ENCODE measurements at places on chromosomes 3 and 15. TPM values are rescaled to one million over a fixed set of nuclear protein-coding genes. Genes with fewer than 3 reads are reported as not detected.

DNA sequence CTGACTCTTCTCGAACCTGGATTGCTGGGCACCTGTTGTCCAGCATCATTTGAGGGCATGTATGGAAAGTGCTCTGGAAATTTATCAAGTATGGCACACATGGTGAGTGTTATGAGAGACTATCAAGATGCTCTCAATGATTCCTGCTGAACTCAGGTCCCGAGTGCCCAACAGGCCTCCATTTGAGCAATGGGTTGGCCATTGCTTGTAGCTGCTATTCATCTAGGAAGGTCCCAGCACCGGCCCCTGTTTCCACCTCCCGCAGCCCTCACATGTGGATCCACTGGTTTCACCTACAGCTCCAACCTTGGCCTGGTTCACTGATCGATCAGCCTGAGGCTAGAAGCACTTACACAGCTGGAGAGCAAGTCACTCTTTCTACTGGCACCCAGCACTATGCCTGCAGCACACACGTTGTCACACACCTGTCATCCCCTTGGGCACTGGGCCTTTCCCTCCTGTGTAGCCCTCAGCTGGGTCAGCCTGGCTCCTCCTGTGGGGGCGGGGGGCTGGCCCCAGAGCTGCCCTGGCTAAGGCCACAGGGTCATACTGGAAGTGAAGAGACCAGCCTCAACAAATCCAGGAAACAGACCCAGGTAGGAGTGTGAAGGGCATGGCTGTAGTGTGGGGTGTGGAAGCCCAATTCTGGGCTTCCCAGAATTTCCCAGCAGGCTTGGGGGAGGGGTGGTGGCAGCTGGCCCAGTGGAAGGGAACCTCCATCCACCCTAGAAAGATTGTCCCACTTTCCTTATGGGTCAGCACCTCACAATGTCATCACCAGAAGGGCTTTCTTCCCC is 41.7 kb upstream of the SMAD3 start:
- DNase-seq, result no peak

DNA sequence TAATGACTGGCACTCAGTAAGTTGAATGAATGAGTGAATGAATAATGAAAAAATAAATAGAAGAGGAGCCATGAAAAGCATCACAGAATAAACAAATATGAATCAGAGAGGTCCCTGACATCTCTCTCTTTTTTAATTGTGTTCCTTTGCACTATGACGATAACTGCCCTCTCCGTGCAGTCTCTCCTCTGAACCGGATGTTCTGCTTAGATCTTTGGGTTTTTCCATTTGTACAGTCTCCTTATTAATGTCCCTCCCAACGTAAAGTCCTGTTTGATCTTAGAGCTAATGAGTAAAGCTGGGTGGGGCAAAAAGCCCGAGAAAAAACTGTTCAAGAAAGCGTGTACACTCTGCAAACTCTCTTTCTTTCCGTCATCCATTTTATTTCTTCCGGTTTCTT is 28.3 kb upstream of the BHLHE40 start:
- no peak for DNase-seq

GRCh38 chr3:154050766-154051165 is 70.4 kb upstream of the ARHGEF26 start:
- no peak for DNase-seq

- no peak for DNase-seq
Measured at GRCh38 chr3:40464339-40465110, 7.4 kb downstream of the RPL14 start.

GRCh38 chr3:53592862-53593261 is 98.5 kb downstream of the CACNA1D start:
- no peak for DNase-seq

DNA sequence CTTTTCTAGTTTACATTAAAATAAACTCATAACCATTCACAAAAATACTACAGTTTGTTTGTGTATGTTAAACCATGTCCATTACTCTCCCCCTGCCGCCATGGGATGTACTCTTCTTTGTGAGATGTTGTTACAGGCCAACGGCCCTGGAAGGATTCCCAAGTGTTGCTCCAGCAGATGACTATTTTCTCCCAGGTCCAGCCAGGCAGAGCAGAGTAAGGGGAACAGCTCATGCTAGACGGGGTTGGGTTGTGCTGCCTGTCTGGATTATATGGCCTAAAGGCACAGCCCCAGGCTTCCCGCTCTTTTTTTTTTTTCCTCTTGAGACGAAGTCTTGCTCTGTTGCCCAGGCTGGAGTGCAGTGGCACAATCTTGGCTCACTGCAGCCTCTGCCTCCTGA is 24.5 kb upstream of the SLCO2A1 start:
- no peak for DNase-seq

DNA sequence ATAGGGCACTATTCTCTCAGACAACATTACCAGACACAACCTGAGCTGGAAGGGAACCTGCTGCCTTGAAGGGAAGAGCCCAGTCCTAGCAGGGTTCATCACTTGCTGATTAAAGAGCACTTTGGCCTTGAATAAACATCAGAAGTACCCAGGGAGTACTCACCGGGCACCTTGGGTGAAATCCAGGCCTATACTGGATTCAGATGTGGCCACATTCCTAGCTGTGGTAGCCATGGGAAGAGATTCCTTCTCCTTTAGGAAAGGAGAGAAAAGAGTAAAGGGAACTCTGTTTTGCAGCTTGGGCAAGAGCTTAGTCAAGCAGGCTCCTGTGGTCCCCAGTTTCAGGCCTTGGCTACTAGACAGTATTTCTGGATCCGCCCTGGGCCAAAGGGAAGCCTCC is 195.0 kb downstream of the SPATA16 start:
- no peak for DNase-seq

DNA sequence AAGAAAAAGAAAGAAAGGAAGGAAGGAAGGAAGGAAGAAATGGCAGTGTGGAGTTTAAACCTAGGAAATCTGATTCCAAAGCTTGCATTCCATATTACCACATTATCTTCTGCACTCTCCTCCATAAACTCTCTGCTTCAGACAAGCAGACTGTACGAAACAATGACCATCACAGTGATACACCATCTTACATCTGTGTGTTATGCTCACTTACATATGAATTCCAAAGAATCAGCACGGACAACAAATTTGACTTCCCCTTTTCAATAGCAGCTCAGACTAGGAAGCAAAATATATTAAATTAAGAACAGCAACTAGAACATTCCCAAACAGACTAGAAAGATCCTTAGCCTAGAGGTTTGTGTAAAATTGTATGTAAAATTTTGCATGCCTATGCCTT is 18.0 kb upstream of the PPM1L start:
- DNase-seq, result no peak

DNA sequence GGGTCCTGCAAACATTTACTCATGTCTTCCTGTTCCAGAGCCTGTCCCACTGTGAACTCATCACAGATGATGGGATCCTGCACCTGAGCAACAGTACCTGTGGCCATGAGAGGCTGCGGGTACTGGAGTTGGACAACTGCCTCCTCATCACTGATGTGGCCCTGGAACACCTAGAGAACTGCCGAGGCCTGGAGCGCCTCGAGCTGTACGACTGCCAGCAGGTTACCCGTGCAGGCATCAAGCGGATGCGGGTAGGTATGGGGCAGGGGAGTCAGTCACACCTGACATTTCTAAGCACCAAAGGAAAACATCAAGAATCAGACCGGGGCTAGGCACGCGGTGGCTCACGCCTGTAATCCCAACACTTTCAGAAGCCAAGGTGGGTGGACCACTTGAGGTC is 56.3 kb downstream of the UBP1 start:
- no peak for DNase-seq

- DNase-seq, result peak; percentile 27
Measured at GRCh38 chr3:159654183-159655134, 334.2 kb upstream of the IL12A start.

DNA sequence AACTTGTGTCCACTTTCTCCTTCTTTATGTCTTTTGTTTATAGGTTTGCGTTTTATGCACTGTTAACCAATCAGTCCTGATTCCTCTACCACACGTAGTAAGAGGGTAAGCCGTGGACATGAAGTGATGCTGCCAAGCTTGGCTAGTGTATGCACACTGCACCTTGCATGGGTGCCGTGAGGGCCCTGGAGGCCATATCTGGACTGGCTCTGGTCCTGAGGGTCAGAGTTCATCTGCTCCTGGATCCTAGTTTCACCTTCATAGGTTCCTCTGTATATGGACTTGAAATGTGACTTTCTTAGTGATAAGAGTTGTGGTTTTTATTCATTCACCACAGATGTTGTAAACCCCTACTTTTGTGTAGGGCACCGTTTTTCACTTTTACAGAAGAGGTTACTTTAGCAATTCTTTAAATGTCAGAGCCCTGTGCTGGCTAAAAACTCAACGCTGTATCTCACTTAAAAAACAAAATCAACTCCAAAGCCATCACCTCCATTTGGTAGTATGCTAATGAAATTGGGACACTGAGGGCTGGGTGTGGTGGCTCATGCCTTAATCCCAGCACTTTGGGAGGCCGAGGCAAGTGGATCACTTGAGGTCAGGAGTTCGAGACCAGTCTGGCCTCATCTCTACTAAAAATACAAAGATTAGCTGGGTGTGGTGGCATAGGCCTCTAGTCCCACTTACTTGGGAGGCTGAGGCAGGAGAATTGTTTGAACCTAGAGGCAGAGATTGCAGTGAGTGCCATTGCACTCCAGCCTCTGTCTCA is 22.9 kb downstream of the SIAH2 start:
- no peak for DNase-seq

DNA sequence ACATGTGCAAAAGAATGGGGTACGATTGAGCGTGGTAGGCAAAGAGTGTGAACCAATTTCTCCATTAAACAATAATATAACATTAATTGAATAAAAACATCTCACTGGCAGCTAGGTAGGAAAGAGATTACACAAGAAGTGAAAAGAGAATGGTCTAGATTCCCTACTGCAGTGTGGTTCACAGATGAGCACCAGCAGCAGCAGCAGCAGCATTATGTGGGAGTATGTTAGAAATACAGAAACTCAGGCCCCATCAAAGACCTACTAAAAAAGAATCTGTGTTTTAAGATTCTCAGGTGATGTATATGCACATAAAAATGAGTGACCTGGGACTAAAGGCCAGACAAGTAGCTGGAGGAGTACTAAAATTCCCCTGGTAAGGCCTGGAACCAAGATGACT is 118.2 kb downstream of the ADAM10 start:
- no peak for DNase-seq

GOLGA6L7 gene
- not detected for total RNA-seq

MCF2L2 gene
- 0.34 TPM for total RNA-seq

TNK2 gene
- 47.6 TPM for total RNA-seq

CCR8 gene
- not detected for total RNA-seq

ADGRG7 gene
- not detected for total RNA-seq

CPN2 gene
- not detected for total RNA-seq
